ENCODE measurements at places on chromosomes 12 and 14.

- no peak for DNase-seq
Measured at GRCh38 chr12:80763874-80764273, 47.2 kb downstream of the MYF5 start.

GRCh38 chr12:13307143-13307816 is 110.8 kb downstream of the EMP1 start:
- no peak for DNase-seq

GRCh38 chr12:76216585-76217472 is 131.4 kb downstream of the BBS10 start:
- no peak for DNase-seq

GRCh38 chr12:52156757-52157565 is 34.9 kb downstream of the KRT80 start:
- peak; percentile 58 for DNase-seq

- DNase-seq = no peak
Measured at GRCh38 chr14:75837151-75837787, 144.5 kb downstream of the TGFB3 start.

- no peak for DNase-seq
Measured at GRCh38 chr14:95677179-95677835, 8.9 kb upstream of the TCL1B start.

DNA sequence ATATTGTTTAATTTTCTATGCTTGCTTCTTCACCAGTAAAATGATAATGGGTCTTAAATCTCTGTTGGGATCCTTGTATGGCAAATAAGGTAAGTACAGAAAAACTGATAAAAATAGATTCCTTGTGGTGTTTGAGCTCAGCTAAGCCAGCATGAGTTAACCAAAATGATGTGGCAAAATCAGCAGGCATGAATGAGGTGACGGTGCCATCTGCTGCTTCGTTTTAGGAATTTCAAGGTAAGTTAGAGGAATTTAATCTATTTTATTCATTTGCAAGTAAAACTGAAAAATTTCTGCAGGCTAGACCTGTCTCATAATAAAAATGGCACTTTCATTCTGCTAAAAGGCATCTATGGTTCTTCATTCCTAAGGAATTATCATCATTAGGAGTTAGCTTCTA is 10.0 kb upstream of the CLEC7A start:
- DNase-seq = peak; percentile 25

- no peak for DNase-seq
Measured at GRCh38 chr12:111085096-111085495, 164.7 kb upstream of the MYL2 start.

DNA sequence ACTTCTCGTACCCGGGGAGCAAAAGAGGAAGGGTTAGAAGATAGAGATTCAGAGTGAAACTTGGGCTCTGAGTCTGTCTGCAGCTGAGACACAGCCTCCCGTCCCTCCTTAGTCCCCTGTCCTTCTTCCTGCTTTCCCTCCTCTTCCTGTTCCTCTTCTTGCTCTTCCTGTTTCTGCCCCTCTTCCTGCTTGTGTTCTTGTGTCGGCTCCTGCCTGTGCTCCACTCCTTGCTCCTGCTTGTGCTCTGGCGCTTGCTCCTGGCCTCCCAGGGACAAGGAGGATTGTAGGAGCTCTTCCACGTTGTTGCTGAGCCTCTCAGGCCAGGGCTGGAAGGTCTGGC is 3.0 kb downstream of the ACRBP start:
- no peak for DNase-seq

- no peak for DNase-seq
Measured at GRCh38 chr12:56202838-56203237, 13.6 kb upstream of the SMARCC2 start.

GRCh38 chr12:40971911-40972310 is 216.2 kb upstream of the PDZRN4 start:
- DNase-seq = no peak

GRCh38 chr12:16019136-16019535 is 108.0 kb downstream of the DERA start:
- DNase-seq = no peak

- DNase-seq = no peak
Measured at GRCh38 chr12:103696101-103696500, 109.0 kb downstream of the STAB2 start.

DNA sequence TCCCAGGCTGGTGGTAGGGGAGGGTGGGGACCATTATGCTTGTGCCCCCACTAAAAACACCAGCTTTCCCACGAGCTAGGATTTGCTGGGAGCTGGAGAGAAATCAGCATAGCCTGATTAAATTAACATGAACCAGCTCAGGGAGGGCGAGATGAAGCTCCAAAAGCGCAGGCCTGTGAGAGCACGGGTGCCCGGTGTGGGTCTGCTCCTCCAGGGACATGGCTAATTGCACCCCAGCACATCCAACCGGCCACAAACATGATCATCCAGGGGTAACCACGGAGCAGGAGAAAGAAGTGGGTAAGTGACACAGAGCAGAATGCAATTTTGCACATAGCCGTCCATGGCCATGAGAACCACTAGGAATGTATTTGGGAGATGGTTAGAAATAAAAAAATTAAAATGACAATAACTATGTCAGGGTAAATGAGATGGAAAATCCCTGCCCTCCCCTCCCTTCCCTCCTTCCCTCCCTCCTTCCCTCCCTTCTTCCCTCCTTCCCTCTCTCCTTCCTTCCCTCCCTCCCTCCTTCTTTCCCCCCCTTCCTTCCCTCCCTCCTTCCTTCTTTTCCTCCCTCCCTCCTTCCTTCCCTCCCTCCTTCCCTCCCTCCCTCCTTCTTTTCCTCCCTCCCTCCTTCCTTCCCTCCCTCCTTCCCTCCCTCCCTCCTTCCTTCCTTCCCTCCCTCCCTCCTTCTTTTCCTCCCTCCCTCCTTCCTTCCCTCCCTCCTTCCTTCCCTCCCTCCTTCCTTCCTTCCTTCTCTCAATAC is 26.9 kb downstream of the CLMN start:
- DNase-seq = no peak

DNA sequence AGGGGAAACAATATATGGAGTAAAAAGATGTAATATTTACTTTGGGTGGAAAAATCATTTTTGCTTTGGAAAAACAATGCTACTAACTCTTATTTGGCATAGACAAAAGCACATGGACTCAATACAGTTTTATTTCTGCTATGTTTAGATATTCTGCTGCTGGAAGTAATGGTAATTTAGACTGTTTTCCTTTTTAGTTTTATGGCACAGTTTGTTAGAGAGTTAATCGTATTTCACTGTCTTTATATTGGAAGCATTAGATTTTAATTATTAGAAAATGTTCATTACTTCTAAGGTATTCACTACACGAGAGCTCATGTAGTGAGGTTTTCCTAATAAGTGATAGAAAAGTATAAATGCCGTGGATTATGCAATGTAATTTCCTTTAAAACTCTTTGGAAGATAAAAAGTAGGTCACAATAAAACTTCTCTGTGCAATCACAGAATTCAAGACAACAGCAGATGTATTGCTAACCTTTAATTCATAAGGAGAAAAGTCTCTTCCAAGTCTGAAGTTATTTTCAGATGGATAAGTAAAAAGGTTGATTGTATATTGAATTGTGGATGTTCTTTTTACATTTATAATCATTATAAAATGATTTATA is 851.8 kb downstream of the TMTC2 start:
- DNase-seq = no peak

- peak; percentile 47 for DNase-seq
Measured at GRCh38 chr14:77033622-77034589, 5.4 kb upstream of the IRF2BPL start.

- no peak for DNase-seq
Measured at GRCh38 chr14:28412077-28412476, 354.5 kb upstream of the FOXG1 start.

- DNase-seq = no peak
Measured at GRCh38 chr12:121442028-121442948, 42.4 kb downstream of the RNF34 start.

DNA sequence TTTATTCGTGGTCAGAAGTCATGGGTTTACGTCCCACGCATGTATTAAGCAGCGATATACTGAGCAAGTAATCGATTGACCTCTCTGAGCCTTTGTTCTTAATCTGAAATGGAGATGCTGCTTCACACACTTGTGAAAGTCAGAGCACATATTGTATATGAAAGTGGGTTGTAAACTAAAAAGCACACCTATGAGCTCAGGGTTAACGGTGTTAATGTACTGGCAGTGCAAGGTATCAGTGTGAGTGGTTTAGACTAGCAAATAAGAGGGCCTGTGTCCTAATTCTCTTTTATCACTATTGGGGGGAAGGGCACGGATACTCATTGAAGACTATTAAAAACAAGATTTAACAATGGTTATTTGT is 676 bp downstream of the MRPL42 start:
- DNase-seq = no peak

GRCh38 chr12:107990325-107990724 is 138.8 kb upstream of the WSCD2 start:
- peak; percentile 24 for DNase-seq

- no peak for DNase-seq
Measured at GRCh38 chr12:54977155-54977554, 7.4 kb downstream of the TESPA1 start.

DNA sequence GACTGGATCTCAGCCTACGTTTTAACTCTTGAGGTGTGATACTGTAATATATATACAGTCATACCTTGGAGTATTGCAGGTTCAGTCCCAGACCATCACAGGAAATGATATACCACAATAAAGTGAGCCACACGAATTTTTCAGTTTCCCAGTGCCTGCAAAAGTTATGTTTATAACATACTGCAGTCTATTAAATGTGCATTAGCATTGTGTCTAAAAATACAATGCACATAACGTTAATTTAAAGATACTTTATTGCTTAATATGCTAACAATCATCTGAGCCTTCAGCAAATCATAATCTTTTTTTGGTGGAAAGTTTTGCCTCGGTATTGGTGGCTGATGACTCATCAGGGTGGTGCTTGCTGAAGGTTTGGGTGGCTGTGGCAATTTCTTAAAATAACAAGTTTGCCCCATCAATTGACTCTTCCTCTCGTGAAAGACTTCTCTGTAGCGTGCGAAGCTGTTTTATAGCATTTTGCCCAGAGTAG is 18.9 kb downstream of the PYROXD1 start:
- DNase-seq = no peak

DNA sequence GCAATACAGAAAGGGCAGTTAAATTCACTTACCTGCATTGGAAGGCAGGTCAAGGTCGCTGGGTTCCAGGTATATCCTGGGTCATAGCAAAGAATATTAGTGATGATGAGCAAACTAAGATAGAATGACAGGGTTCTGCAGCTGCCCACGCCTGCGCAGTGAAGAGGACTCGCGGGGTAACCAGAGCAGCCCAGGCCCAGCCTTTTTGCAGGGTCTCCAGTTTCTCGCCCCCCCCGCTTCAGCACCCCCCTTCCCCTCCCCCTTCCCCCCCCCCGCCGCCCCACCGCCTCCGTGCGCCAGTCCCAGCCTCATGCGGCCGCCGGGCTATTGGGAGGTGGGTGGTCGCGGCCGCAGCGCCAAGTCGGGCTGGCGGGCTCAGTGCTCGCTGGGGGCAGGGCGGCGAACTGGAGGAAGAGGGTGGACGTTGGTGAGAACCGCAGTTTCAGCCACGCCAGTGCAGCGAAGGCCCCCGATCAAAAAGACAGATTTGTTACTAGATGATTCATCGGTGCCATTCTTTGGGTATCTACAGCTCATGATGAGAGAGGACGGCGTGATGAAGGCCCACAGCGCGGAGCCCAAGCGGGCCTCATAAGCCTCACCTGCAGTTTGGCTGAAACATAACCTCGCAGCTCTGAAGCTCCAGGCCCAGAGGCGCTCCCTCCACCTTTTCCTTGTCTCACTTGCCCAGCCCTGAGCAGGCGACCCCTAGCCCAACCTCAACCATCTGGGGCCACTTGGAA is 20.2 kb downstream of the SLC2A3 start:
- no peak for DNase-seq

DNA sequence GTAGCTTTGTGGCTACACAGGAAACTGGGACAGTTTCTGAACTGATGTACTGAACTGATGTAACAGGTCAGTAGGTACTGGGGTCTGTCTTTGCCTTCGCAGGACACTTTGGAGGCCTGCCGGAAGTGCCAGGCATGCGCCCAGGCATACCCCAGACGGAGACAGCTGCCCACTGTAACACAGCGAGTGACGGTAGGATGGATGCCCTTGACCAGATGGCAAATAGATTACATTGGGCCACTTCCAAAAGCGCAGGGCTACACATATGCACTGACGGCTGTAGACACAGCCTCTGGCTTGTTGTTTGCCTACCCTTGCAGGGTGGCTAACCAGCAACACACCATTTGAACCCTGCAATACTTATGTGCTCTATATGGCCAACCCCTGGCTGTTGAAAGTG is 94.1 kb upstream of the TMPO start:
- no peak for DNase-seq

DNA sequence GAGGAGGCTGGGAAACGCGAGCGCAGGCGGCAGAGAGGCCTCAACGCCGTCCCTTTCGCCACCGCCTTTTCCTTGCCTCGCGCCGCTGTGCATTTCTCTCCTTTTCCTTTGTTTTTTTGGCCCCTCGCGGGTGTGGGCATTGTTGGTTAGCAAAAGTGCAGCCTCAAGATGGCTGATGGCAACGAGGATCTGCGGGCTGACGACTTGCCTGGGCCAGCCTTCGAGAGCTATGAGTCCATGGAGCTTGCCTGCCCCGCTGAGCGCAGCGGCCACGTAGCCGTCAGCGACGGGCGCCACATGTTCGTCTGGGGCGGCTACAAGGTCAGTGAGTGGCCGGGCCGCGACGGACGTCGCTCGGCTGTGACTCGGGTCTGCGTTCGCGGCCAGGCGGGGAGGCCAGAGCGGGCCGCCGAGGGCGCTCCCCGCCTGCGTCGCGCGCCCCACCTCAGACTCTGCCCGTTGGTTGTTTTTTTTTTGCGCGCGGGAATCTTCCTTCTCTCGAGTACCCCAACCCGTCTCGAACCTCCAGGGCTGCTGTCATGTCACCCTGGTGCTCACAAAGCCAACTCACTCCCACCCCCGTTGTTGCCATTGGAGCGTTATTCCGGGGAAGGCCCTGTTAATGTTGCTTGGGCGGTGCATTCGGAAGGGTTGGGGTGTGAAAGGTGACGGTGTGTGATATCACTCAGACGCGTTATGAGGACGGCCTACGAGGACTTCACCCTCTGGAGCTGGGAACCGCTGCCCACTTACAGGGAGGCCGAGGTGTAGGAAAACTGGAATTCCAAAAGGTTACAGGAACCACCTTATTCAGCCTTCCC is 558 bp downstream of the KLHDC2 start:
- peak; percentile 44 for DNase-seq

GRCh38 chr12:114404926-114405518 is 922 bp downstream of the TBX5 start:
- no peak for DNase-seq

DNA sequence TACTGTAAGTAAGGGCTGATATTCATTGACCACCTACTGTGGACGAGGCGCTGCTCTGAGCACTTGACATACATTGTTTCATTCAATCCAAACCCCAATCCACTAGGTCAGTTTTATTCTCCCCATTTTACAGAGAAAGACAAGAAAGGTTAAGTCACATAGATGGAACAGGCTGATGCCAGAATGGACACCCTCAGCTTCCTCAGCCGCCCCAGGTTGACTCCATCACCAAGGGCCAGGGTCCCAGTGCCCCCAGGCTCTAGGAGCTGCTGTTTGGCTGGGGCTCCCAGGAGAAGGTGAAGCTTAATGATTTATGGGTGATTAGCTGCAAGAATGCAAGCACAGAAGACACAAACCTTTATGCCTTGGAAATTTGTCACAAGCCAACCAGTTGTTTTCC is 671 bp upstream of the AQP2 start:
- no peak for DNase-seq

All from T-cell (primary cell).